ENCODE measurements at places on chromosomes 4 and X.

- DNase-seq: no peak
Observed at GRCh38 chr4:55611358-55612059, 19.5 kb upstream of the PDCL2 start.

- peak; percentile 14 for DNase-seq
Observed at GRCh38 chr4:169399976-169400767, 129.4 kb upstream of the SH3RF1 start.

GRCh38 chr4:177293208-177294033, 16.3 kb upstream of the NEIL3 start:
- no peak for DNase-seq

DNA sequence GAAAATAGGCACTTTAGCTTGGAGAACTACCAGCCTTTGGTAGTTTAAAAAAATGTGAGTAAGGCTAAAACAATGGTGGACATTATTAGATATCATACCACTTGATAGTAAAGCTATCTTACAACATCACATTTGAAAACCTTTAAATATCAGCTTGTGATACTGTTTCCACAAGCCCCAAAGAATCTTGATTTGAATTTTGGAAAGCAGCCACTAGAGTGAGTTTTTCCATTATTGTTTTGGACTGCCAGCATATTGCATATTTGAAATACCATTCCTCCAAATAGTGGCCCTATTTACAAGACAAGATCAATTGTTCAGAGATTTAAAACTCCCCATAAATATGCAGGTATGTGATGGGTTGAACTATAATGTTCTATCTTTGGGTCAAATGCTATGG, 303.0 kb upstream of the PRPS2 start:
- no peak for DNase-seq

- DNase-seq: no peak
Observed at GRCh38 chr4:61489927-61490326, 289.8 kb downstream of the ADGRL3 start.

DNA sequence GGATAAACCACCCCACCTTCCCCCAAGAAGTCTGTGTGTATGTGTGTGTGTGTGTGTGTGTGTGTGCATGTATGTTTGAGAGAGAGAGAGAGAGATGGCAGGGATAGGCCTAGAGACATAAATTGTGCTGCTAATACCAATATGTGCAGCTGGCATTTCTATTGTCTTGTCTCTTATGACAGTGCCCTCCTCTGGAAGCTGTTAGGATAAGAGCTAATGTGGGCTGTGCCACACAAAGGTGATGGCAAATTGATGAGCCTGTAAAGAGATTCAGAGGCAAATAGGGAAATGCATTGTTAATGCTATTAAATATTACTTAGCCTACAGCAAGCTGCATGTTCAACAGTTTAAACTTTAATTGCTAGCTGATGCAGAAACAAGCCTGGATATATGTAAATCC, 332.0 kb downstream of the NKX6-1 start:
- no peak for DNase-seq

DNA sequence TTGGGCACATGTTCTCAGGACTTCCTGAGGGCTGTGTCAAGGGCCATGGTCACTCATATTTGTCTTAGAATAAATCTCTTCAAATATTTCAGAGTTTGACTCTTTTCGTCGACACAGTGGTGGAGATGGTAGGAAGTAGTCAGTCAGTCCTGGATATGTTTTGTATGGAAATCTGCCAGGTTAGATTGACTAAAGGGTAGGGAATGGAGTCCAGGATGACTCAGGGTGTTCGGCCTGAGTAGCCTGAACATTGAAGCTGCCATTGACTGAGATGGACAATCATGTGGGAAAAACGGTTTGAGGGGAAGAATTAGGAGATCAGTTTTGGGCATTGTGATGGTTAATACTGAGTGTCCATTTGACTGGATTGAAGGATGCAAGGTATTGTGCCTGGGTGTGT, 177.1 kb upstream of the CENPE start:
- DNase-seq: peak; percentile 9

DNA sequence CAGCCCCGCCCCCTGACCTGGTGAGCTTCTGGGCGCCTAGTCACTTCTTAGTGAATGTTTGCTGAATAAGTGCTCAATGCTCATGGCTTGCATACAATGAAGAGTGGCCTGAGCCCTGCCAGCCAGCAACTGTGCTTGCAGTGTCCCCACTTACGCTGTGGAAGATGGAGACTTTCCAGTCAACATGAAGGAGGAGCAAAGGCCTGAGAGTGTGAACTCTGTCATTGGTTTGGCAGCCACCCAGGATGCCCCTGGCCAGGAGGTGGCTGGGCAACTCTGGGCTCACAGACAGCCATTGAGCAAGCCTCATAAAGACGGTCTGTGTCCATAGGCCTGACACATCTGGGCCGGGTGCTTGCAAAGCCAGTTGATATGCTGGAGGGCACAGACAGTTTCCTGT, 72.1 kb upstream of the MAMLD1 start:
- DNase-seq: no peak

DNA sequence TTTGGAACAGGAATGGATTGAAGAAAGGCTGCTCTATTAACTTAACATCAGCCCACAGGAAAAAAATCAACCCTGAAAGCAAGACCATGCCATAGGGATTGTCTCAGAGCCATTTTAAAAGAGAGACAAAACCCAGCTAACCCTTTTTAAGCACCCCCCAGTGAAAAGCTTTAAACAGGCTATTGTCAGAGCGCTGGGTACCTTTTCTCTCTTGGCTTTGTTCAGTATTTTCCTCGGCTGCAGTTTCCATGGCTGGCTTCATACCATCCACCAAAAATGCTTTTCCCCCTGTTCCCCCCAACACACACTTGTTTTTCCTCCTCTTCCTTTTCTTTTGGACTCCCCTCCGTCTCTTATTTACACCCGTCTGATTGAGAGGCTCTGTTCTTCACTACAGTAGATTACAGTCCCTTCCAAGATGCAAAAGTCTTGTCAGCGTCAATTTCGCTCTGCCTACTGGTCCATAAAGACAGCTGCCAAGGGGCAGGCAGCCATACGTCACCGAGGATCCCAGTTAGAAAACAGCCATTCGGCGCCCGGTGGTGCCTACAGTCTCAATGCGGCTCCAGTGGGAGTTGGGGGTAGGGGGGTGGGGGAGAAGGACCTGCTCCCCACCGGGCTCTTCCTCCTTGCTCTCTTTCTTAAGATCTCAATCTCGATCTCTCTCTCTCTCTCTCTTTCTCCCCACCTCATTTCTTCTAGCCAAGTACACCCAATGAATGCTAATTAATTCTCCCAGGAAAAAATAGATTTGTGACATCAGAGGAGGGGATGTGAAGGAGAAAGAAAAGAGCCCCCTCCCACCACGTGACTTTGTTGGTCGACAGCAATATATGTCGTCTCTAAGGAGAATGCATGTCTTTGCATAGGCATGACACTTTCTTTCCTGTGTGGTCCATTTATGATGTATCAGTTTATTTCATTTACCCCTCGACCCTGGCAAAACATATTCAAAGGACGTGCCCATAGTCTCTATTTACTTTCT, at the start of gene GPM6B:
Gene GPM6B (minus strand): TSS at position 451 of the 985 bp plus-strand sequence. CDS start 189 bp downstream, at position 262.
- no peak for DNase-seq

Data from RWPE1 (cell line).